ENCODE measurements at places on chromosomes 12 and 14.

DNA sequence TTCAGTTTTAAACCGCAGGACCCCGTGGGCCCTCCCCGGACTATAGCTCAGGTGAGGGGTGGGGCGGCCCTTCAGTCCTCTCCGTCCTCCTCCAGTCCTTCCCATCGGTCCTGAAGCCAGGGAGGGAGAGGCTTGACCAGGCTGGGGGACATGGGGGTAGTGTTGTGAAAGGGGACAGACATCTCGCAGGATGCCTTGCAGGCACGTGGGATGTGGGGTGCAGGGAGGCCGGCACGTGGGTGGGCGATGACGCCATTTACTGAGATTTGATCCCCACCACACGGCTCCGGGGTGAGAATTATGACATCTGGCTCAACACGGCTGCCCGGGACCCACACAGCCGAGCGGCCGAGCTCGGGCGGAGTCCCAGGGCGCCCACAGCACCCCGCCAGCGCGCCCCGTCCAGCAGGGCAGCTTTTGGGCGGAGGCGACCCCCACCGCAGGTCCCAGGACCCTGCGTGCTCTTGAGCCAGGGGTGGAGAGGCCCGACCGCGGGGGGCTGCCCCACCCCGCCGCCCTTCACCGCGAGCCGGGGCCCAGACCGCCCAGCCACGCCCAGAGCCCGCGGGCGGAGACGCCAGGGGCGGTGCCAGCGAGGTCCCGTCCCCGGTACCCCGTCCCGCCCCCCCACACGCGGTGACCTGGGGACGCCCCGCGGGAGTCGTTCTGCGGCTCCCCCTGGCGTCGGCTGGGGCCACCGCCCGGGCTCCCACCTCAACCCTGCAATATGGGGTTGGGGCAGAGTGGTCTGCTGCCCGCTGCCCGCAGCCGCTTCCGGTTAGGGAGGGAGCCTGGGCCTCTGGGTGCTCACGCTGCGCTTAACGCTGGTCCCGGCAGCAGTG is 3.3 kb upstream of the EXOC3L4 start:
- peak; percentile 73 for DNase-seq

DNA sequence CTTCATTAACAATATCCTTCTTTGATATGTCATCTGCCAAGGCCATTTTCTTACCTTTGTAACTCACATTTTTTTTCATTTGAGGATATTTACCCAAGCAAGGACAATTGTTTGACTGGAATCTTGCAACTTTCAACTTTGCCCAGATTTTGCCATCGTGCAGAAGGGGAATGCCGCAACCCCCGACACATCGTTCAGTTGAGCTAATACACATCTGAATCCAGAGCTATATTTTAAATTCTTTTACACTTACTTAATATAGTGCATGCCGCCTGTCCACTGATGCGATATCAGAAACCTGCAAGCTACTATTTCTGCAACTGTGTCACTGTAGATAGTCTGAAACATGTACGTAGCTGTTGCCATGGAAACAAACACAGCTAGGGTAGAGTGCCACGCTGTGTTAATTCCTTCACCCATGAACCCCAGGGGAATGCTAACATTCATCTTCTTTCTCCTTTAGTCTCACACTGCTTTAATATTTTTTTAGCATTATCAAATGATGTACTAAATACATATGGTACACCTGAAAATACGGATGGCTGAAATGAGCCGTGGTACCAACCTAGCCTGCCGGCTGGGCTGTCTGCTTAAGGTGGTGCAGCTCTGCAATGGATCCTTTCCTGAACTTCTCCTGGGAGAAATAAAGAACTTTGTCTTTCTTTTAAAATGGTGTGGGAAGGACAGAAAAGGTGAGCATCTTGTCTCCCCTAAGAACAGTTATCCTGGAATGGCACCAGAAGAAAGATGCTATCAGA is 77.0 kb upstream of the FOXN3 start:
- no peak for DNase-seq

DNA sequence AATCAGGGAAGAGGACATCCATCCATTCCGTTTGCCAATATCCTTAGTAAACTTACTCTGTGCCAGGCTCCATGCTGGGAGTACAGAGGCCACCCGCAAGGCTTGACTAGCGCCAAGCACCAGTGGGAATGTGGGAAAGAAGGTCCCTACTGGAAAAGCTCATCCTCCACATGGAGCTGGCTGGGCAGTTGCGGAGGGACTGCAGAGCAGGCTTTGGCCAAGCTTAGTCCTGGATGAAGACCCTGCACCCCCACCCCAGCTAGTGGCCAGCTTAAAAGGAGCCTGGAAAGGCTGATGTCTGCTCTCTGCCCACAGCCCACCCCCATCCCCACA is 22.4 kb upstream of the EIF2B2 start:
- no peak for DNase-seq

GRCh38 chr14:50338587-50338986 is 26.5 kb downstream of the DMAC2L start:
- DNase-seq: no peak

DNA sequence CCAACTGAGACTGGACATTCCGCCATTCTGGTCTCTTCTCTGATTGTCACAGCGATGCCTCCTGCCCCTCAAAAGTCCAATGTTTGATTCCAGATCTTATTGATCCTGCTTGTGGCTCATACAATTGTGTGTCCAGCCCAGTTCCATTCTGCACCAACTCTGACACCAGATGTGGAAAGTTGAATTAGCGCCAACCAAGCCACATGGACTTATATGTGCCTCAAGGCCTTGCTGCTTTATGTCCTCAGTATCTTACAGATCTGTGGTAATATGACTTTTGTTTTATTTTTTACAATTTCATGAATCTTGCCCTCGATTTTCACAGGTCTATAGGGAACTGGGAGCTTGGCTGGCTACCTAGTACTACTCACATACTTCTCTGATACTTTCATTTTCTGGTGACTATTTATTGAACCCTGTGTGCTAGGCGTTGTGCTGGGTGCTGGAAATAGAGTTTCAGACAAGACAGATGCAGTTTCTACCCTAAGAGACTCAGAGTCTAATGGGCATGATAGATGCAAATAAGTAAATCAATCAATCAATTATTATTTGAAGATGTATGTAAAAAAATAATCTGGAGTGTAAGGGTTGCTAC is 472.0 kb downstream of the TMTC2 start:
- no peak for DNase-seq

DNA sequence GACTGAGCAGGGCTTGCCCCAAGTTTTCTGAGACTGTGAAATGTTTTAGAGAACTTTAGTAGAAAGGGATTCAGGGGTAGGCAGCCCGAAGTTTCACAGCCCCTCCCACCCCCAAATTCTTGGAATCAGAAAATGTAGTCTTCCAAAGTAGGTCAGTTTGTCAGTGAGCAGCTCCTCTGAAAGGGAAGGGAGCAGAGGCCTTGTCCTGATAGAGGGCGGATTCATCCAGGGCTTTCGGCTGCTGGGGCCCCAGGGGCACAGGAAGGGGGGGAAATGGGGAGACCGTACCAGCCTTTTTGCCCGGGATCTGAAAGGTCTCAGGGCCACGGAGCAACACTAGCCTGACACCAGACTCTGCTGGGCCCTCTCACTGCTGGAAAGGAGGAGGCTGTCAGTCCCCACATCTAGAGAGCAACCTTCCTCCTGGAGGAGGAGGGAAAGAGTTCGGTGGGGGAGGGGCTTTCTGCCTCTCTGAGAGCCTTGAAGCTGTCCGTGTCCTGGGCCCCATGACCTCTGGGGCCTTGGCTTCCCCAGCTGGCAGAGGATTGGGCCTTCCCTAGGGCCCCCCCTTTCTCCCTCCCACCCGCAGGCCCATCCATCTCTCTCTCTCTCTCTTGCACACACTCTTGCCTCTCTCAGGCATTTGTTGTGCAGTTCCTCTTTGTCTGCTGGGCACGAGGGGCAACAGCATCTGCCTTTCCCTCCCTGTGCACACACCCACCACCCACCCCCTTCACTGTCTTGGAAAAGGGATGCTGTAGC is at the start of gene IKZF4:
IKZF4 (plus strand) TSS at position 621 of the 762 bp plus-strand sequence. CDS start 451 bp downstream, outside the sequence.
- no peak for DNase-seq

GRCh38 chr12:122250047-122250446 is 16.2 kb downstream of the VPS33A start:
- DNase-seq: no peak

GRCh38 chr14:70901269-70901668 is 6.0 kb upstream of the PCNX1 start:
- no peak for DNase-seq

DNA sequence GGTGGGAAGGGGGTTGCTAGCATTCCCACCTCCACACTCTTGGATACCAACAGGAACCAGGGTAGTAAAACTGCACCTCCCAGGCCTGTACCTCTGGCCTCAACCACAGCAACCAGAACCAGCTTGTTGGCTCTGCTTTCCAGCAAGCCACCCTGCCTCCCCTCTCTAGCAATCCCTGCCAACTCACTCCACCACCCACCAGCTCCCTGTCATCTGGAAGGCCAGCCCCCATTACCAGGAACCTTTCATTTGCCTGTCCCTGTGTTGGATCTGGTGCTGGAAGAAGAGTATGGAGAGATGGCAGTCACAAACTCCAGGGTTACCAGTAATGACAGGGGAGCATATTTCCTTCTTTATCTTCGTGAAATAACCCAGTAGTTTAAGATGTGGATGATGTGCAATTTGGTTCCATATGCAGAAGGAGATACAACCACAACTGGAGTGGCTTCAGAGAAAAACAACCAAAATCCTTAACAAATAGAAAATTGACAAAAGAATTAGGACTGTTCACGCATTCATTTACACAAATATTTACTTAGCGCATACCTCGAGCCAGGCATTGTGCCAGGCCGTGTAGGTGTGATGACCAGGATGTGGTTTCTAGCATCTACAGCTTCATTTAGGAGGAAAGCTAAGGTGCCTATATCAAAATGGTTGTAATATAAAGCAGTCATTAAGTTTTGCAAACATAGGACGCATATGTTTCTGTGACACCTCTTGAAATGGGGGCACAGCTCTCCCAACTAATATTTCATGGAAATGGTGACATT is 3.4 kb downstream of the B4GALNT3 start:
- DNase-seq: no peak

All from activated T-cell treated with anti-CD3 and anti-CD28 coated beads for 24 hours (primary cell).